ENCODE measurements at places on chromosomes 1 and 21. TPM values are rescaled to one million over a fixed set of nuclear protein-coding genes. Genes with fewer than 3 reads are reported as not detected.

Gene MATN1
- 0.33 TPM for total RNA-seq

DNA sequence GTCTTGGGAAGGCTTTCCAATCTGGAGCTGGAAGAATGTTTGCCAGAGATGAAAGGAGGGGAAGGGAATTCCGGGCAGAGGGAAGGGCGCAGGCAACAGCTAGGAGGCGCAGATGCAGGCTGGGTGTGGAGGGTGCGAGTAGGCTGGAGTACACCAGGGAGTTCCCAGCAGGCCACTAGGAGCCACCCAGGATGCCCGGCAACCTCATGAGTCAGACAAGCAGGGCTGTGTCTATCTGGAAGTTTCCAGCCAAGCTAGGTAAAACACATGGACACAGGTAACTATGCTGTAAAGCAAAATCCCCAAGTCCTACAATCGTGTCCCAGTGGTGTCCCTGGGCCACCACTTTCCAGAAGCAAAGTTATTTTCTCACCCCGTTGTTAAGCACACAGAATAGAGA is 990 bp upstream of the NBL1 start:
- DNase-seq: no peak

DNA sequence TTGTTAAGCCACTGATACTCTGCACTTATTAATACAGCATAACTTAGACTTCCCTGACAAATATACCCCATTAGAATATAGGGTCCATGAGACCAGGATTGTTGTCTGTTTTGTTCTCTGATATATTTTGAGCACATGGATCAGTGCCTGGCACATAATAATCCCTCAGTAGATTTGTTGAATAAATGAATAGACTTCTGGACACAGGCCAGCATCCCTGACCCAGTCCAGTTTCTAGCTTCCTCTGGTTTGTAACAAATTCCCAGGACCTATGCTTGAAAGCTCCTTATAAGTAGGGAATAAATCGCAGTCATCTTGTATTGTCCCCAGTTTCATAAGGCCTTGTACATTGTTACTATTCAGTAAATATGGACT is 58.2 kb upstream of the GADD45A start:
- no peak for DNase-seq

- no peak for DNase-seq
Measured at GRCh38 chr1:6512245-6512907, 20.9 kb upstream of the PLEKHG5 start.

GRCh38 chr1:44717653-44718052 is 13.3 kb downstream of the RNU5D-1 start:
- no peak for DNase-seq

- DNase-seq: no peak
Measured at GRCh38 chr1:221663321-221663720, 78.6 kb downstream of the DUSP10 start.

Gene ZBTB8A
- 12.1 TPM for total RNA-seq

Gene SLAMF9
- total RNA-seq: not detected

Gene KIF21B
- 1.5 TPM for total RNA-seq

DNA sequence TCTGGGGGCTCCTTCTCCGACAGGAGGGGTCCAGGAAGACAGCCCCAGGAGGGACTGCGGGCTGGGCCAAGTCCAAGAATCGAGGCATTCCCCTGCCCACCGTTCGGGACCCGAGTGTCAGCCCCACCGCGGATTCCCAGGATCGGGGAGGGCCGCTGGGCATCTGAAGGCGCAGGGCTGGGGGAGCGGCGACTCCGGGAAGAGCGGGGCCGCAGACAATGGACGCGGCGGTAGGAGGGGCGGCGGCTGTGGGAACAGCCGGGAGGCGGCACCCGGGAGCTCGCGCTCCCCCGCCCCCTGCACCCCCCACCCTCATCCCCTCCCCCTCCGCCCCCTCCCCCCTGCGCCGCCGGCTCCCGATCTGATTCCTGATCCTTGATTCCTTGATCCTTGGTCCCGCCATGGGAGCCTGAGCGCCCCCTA is at the start of gene VANGL2:
VANGL2 (plus strand) TSS at position 342 of the 423 bp plus-strand sequence. CDS start 15,274 bp downstream, outside the sequence.
- DNase-seq: peak; percentile 83

GRCh38 chr1:89802841-89803240 is 18.0 kb upstream of the LRRC8D start:
- no peak for DNase-seq

DNA sequence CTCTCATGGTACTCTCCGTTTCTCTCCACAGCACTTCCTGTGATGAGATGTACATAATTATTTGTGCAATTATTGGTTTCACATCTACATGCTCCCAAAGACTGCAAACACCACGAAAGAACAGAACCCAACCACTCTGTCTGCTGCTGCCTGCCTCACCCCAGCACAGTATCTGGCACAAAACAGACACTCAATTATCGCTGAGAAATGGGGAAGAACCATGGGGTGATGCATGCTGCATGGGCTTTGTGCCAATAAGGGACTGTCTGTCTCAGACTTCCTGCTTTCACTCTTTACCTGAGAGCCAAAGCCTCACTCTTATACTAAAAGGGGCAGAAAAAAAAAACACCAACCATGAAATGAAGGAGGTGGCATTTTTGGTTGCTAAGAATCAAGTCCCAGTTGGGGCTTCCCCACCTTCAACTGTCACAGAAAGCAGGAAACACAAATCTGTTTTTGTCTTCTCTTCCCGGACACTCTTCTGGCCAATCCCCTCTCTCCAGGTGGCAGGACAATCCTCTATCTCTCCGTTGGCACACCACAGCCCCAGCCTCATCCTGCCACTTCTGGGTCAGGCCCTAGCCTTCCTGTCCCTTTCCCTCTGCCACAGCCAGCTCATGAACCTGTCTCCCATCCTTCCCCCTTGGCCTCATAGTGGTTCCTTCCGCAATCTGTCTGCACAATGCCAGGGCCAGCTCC is 82.0 kb downstream of the TGFBR3 start:
- no peak for DNase-seq

Gene ZFP69
- total RNA-seq: 3.6 TPM

DNA sequence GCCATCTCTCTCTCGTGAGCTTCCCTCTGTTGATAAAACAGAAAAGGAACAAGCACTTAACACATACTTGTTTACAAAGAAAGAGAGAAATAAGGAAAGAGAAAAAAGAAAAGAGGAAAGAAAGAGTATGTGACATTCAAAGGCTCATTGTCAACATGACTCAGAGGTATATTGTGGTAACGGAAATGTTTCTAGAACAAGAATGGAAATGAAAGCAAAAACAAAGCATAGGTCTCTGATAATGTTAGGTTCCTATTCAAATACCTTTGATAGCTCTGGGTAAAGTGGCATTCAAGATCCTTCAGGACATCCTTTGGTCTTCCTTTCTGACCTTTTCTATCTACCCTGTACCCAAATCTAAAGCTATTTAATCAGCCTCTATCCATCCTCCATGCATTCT is 67.4 kb upstream of the DMRTA2 start:
- no peak for DNase-seq

DNA sequence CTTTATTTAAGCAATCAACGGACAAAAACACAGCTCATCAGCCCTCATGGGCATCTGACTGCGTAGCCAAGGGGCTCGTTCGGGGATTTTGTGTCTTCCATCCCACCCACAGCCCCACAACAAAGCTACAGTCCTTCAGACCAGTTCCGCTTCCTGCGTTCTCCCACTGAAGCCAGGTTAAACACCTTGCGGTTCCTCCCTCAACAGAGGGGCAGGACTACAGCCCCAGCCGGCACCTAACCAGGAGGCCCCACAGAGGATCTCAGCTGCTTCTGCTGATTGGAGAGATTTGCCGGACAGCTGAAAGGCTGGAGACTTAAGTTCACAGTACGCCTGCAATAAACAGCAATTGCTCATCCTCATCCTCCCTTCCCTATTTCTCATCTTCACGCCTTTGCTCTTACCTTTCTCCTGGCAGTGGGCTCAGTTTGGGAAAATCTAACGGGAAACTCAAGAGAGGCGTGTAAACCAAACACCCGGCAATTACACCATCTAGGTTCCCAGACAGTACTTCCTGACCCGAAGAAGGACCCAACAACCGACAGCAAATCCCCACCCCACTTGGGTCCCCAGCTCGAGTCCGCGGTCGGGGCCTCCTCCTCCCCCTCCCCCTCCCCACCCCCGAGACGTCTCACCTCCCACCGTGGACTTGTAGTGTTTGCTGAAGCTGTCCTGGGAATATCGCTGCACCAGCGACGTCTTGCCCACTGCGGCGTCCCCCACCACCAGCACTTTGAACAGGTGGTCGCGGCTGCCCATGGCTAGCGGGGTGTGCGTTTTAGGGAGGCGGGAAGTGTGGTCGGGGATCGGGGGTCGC is 876 bp downstream of the RAB29 start:
- no peak for DNase-seq

- no peak for DNase-seq
Measured at GRCh38 chr21:20329636-20330035, 668.6 kb upstream of the NCAM2 start.

GRCh38 chr1:168361252-168361651 is 80.6 kb downstream of the TBX19 start:
- no peak for DNase-seq

DNA sequence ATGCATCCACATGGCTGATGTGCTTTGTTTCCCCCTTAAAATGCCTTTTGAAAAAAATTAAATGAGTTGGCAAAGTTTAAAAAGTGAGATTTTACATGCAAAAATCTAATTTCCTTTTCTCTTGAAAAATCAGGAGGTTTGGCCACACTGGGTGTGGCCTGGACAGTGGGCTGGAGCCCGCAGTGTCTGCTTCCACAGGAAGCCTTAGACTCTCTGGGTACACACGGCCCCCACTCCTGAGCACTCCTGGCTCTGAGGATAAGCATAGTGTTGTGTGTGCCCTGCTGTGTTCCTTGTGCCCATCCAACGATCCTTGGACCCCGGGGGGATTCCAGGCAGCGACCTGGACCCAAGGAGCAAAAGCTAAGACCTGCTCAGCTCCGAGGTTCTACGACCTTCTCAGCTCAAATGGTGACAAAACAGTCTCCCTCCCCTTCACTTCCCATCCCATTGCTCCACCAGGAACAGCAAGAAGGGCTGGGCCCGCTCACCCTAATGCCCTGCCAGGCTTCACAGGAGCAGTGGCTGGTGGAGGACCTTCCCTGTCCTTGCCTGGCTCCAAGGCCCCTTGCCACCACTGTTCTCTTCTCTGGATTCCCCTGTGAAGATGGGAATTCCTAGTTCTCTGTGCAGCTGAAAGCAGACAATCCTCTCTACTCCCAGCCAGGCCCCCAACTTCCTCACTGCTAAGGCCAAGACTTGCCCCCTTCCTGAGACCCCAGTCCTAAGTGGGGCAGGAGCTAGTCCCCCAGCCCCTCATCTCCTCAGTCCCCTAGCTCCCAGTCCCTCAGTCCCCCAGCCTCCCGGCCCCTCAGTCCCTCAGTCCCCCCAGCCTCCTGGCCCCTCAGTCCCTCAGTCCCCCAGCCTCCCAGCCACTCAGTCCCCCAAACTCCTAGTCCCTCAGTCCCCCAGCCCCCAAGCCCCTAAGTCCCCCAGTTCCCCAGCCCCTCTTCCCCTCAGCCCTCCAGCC is 395.8 kb downstream of the PTPRU start:
- DNase-seq: no peak

DNA sequence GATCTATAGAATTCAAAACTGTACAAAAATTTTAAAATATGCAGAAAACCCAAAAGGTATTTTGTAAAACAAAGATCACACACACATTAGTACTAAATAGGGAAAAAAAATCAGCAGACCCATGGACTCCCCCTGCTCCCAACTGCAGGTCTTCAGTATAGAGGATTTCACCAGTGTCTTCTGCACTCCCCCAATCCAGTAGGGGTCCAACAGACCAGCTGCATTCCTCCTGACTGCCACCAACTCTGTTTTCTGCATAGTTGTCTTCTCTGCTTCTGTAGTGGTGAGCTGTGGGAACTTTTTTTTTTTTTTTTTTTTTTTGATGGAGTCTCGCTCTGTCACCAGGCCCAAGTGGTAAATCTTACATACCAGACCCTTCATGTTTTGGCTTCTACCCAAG is 21.9 kb downstream of the CLCA2 start:
- no peak for DNase-seq

DNA sequence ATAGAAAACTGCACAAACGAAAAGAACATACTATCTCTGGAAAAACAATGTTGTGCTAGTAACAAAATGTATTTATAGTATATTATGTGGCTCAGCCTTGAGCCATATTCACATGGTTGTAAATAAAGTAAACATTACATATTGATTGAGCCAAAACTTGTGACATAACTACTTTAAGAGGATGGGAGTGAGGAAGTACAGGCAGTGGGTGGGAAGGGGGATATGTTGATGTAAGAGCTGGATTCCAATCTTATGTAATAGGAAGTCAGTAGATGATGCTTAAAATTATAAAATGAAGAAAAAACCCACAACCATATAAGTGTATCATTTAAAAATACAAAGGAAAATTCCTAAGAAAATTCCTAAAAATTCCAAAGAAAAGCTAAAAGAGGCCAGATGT is 42.7 kb downstream of the RHOU start:
- DNase-seq: no peak

Gene SLC25A34
- total RNA-seq: 1.6 TPM

Gene TEKT2
- 0.28 TPM for total RNA-seq

GRCh38 chr1:236214761-236215160 is 67.0 kb downstream of the ERO1B start:
- no peak for DNase-seq

- DNase-seq: peak; percentile 94
Measured at GRCh38 chr1:159923203-159924024, 1.9 kb downstream of the TAGLN2 start.

Gene UBASH3A
- not detected for total RNA-seq

Gene TTC24
- total RNA-seq: not detected

GRCh38 chr1:177122461-177123251 is 41.9 kb downstream of the ASTN1 start:
- no peak for DNase-seq

DNA sequence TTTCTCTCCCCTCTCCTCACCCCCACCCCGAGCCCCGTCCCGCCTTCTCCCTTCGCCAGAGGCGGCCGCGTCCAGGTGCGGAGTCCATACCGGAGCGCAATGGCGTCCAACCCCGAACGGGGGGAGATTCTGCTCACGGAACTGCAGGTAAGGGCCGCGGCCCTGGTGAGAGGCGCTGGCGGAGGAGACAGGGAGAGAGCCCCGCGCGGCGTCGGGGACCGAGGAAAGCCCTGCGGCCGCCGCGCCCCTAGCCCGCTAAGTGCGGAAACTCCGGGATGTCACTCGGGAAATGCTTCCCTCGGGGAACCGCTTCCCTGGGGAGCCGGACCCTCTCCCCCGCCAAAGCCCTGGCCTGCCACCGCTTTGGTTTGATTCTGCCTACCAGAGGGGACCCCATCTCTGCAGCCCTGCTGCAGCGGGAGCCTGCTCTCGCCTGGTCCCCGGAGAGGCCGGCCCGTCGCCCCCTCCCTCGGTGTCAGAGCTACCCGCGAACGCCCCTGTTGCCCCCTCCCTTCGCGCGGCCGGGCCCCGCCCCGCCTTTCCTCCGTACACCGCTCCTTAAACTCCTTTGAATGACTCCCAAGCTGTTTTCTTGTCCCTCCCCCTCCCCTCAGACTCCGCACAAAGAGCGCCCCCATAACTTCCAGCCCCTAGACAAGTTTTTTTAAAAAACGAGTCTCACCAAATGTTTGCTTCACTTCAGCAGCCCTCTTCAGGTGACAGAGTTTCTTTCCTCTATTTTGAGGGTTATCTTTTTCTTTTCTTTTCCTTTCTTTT is 597 bp downstream of the PKN2 start:
- DNase-seq: peak; percentile 41

GRCh38 chr1:67496329-67496728 is 66.1 kb upstream of the SERBP1 start:
- no peak for DNase-seq
